NCI-H1048 (cell line): ENCODE measurements at places on chromosomes 4 and X.

- DNase-seq, result no peak
Observed at GRCh38 chr4:22312113-22312512, 203.8 kb downstream of the ADGRA3 start.

DNA sequence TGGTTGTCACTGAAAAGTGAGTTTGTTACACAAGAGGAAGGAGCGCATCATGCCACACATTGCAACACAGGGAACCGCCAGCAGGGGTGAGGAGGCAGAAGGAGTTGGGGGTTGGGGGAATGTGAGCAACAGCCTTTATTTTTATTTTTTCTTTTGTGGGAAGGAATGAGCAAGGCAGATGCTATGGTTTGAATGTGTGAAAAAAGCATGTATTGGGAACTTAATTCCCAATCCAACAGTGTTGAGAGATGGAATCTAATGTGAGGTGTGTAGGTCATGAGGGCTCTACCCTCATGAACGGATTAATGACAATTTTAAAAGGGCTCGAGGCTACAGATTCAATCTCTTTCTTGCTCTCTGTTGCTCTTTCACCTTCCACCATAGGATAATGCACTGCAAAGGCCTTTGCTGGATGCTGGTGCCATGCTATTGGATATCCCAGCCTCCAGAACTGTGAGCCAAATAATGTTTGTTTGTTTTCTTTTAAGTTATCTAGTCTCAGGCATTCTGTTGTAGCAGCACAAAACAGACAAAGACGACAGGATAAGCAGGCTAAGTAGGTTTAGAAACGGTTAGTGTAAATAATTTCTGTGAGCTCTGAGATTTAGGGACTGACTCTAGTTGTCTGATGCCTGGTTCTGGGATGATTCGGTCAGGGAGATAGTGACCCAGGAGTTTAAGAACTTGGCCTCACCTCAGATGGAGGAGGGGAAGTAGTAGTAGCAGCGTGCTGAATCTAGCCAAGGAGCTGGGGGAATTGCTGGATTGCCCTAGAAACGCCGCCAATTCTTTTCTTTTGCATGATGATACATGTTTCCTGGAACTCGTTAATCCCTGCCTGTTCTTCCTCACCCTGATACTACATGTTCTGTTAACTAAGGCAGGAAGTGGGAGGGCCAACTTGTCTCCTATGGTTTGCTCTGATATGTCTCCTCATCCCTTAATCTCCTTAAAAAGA, 156.6 kb upstream of the CTSO start:
- no peak for DNase-seq

DNA sequence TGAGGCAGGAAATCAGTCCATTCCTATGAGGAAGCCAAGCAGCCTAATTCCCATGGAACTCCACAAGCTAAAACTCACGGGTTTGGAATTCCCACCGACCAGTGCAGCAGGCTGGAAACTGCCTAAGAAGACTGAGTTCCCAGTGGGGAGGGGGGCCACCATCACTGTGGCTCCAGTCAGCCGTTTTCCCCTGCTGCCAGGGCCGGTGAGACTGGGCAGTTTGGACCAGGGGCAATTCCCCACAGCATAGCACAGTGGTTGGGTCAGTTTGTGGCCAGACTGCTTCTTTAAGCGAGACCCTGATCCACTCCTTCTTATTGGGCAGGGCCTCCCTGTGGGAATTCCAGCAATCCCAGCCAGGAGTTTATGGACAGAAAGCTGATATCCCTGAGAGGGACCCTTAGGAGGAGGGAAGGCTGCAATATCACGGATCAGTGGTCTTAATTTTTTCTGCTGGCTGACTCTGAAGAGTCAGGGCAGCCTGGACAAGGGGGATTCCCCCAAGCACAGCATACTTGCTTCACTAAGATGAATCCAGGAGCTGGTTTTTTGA, 20.7 kb downstream of the PAGE5 start:
- DNase-seq, result no peak

GRCh38 chr4:161132715-161133425, 1030.9 kb downstream of the FSTL5 start:
- no peak for DNase-seq

DNA sequence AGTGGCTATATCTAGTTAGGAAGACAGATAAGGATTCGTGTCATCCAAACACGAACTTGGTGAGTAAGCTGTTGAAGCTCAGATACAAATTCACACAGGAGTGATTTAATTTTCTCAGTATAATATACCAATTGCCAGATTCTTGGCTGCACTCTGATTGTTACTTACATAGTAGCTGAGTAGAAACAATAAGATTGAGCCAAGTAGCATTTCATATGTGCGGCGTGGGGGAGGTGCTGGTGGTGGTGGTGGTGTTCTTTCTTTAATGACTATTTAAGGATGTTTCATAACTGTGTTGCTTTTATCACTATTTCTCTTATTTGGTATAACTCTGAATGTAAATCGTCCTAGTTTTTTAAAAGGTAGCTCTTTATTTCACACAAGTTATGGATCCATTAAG, 102.9 kb downstream of the UGT8 start:
- DNase-seq, result no peak

DNA sequence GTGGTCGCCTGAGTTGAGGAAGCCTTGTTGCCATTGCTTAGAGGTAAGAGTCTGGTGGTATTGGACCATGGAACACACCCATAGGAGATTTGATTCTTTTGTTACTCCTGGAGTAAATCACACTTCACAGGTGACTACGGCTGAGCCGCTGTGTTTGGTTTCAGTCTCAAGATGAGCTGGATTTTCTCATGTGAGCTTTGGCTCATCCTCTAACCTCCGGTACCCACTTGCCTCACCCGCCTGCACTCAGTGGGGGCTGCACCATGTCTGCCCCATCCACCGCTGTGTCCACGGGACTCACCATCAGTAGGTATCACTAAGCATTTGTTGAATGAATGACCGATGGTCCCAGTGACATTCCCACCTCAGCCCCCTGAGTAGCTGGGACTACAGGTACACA, 52.7 kb downstream of the HTT-AS start:
- DNase-seq, result no peak

- no peak for DNase-seq
Observed at GRCh38 chrX:1041091-1041490, 171.4 kb downstream of the CRLF2 start.

DNA sequence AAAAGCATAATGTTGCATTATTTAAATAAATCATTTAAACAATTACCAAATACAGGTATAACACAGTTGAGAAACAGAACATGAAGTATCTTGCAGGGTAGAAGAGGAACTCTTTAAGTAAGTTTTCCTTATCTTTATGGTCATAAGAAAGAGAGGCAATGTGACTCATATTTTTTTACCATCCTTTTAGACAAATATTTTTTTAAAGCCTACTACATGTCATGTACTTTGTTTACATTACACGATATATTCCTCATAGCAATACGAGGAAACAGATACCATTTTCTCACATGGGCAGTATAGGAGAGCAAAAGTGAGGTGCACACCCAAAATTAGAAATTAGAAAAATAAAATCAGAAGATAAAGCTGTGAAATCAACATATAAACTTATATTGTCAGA, 49.3 kb upstream of the EPHA5 start:
- DNase-seq, result no peak
